ENCODE measurements at places on chromosomes 4 and X.

GRCh38 chrX:123740006-123740405 is 7.2 kb upstream of the THOC2 start:
- no peak for DNase-seq

DNA sequence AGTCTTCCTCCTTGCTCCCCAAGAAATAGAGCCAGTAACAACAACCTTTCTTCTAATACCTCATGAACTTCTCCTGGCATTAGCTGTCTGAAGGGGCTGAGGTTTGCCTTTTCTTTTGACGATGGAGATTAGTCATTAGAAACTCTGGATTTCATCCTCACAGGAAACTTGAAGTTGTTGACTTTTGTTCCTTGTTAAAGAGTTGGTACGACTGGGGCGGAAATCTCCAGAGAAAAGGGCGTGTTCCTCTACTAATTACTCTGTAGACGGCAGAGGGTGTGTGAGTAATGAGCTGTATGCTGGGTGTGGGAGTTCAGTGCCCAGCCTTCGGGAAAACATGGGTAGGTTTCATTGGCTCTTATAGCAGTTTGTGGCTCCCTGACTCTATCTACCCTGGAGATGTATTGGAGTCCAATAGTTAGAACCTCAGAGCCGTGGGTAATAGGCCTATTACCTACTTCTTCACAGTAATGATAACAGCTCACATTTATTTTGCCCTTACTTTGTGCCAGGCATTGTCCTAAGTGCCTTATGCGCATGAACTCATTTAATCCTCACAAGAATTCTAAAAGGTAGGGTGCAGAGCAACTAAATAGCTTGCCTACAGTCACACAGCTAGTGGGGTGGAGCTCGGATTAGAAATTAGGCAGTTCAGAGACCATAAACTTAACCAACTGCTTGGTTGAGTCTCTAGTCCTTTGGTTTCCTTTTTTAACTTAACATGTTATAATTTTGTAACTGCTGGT is 23.4 kb downstream of the TMEM164 start:
- DNase-seq = no peak

- no peak for DNase-seq
These were observed 40.7 kb downstream of the TEC start for GRCh38 chr4:48228949-48229348.

DNA sequence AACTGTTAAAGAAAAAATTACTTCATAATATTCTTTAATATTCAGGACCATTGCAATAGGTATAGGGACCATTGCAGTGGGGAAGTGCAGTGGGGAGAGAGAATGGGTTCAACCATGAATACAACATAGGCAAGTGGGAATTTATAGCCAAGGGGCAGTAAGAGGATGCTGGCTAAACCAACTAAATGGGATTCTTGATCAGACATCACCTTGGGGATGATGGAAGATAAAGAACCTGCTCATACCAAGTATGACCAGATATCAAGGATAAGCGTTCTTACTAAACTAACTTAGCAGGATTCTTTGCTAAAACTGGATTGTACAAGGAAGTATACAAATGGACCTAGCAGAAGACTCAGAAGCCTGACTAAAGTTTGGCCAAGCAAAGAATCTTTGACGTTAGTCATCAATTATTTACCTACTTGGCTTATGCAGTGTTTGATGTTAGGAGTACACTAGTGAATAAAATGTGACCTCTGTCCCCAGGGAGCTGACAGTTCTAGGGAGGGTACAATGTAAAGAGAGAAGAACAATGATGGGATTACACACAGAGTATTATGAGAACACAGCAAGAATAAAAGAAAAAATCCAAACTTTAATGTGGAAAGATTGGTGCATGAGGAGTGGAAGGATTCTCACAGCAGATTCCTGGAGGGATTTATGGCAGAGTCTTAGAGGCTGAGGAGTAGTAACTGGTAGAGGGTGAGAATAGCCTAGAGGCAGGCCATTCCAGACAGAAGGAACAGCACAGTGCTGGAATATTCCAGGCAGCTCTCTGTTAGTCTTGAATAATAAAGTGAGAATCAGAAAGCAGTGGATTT is 54.7 kb upstream of the MYOZ2 start:
- no peak for DNase-seq

- no peak for DNase-seq
These were observed 38.2 kb downstream of the CHST7 start for GRCh38 chrX:46611658-46612362.

DNA sequence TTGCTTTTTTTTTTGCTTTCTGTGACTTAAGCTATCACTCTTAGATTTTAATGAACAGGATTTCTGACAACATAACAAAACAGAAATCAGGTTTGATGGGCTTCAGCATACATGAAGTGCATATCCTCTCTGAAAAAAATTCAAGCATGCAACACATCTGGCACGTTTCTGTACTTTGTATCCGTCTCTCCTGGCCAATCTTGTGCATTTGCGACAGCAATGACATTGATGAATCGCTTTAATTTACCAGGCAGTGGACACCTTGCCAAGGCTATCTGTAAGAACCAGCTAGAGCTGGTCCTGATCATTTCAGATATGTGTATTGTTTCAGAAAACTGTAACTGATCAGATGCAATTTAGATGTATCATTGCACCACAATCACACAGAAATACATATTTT is 93.3 kb downstream of the CCSER1 start:
- DNase-seq = no peak

- DNase-seq = no peak
These were observed 743.7 kb downstream of the C4orf33 start for GRCh38 chr4:129839687-129840086.

GRCh38 chr4:185782523-185782922 is 29.5 kb downstream of the SORBS2 start:
- no peak for DNase-seq

GRCh38 chr4:88029556-88029955 is 22.1 kb downstream of the PKD2 start:
- DNase-seq = no peak

DNA sequence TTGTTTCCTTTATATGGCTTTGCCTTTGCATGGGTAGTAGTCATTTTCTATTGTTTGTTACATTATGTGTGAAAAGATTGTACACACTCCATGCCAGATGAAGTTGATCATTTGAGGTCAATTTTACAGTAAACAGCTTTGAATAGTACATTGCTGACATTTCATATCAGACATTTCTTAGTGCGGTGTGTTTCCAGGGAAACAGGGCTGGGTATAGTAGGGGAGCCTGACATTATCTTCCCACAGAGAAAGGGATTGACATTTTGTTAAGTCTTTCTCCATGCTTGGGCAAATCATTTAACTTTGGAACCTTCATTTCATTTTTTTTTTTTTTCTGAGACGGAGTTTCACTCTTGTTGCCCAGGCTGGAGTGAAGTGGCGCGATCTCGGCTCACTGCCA is 5.0 kb downstream of the FUNDC2 start:
- DNase-seq = no peak

DNA sequence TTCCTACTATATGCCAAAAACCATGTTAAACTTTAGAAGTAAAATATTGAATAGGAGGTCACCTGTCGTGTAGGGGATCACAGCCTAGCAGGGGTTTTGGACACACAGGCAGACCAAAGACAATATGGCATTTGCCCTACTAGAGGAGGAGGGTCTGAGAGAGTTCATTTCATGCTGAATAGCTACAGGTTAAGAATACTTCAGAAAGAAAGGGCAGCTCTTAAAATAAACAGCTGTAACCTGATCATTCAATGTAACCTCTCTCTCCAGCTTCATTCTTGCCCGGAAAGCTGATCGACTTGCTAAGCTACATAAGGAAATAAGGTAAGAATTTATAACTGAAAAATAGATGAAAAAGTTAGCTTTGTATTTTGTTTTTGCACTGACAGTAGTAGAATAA is 79.9 kb downstream of the MAOA start:
- no peak for DNase-seq

- no peak for DNase-seq
These were observed 48.7 kb downstream of the HTT start for GRCh38 chr4:3123181-3123671.

- no peak for DNase-seq
These were observed 12.4 kb downstream of the CASP6 start for GRCh38 chr4:109690690-109691410.

DNA sequence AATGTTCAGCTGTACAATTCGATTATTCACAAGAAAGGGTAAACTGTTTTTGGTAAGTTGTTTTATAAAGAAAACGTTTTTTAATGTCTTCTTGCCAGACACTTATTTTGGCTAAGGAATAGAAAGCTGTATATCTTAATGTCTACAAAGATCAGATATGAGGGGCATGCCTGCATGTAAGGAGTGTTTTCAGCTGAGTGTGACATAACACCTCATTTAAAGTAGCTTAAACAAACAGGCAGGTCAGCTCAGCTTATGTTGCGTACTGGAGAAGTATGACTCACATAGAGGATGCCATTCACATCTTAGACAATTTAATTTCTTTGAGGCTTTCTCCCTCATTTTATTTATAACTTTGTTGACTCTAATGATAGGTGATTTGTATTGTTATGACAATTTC is 30.4 kb downstream of the LAMTOR3 start:
- no peak for DNase-seq

DNA sequence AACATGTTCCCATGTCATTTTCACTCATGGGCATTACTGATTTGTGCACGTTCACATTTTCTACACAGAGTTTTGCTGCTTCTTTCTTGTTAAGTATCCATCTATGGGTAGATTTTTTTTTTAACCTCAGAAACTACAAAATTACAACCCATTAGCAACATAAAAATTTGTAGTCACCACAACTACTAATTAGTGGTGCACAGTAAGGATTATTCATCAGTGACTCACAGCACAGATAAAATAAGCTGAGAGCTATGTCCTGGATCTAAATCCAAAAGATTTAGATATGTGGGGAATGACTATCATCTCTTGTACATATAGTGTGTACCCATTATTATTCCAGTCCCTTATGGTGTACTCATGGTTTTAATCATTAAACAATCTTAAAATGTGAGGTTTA is 19.7 kb upstream of the AMELX start:
- DNase-seq = no peak

DNA sequence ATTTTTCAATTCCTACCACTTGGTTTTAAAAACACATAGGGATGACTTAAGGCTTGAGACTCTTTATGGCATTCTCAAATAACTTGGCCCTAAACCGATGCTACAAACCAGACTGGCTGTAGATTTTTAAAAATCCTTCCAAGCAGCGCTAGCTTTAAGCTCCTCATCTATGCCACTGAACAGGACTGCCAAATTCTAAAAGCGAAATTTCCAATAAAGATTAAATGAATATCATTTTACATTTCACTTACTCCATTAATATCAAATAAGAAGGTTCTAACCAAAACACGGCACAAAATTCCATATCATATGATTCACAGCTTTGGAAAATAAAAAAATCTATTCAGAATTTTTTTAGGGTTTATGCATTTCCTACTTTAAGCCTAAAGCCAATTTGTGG is 134.2 kb downstream of the FANCB start:
- no peak for DNase-seq

- no peak for DNase-seq
These were observed 305.1 kb upstream of the ANXA10 start for GRCh38 chr4:167787231-167787630.

- no peak for DNase-seq
These were observed 493.4 kb downstream of the INPP4B start for GRCh38 chr4:142352712-142353111.

DNA sequence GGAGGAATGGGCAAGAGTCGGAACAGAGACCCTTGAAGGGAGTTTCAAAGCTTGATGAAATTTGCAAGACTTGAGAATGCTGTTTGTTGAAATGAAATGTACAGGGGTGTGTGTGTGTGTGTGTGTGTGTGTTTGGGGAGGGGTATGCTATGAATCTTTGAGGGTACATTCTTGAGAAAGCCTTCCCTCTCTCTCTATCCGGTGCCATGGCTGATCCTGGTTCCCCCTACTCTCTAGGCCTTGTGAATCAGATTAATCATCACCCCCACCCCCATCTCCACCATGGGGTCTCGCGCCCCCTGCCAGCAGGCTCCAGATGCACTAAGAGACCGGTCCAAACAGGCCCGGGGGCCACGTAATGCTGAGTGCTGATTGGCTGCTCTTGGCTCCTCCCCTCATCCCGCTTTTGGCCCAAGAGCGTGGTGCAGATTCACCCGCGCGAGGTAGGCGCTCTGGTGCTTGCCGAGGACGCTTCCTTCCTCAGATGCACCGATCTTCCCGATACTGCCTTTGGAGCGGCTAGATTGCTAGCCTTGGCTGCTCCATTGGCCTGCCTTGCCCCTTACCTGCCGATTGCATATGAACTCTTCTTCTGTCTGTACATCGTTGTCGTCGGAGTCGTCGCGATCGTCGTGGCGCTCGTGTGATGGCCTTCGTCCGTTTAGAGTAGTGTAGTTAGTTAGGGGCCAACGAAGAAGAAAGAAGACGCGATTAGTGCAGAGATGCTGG is at the start of gene HTR2C:
Gene HTR2C (plus strand): TSS at position 441 of the 729 bp plus-strand sequence. CDS start 142,851 bp downstream, outside the sequence.
- DNase-seq = no peak

GRCh38 chr4:119025916-119026661 is 109.5 kb upstream of the MYOZ2 start:
- no peak for DNase-seq

DNA sequence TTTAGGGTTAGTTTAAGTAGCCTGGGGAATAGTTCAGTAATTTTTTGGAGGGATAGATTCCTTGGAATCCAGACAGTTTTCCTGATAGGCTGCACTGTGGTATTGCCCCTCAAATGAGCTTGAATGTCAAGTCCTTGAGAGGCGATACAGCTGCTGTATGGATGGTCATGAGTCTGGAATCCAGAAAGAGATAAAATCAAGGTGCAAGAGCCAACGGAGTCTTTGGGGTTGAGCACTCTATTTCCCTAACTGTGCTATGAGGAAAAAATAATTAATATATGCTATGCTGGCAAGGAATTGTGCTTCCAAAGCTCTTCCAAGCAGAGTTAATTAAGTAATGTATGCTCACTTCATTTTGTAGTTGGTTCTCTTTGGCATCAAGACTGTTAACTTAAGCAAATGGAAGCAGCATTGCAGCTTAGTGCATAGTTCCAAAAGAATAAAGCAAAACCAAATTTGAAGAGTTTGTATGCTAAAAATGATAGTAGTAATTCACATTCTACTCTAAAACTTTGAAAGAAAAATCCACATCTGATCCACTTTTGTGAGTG is 48.8 kb downstream of the LIMCH1 start:
- DNase-seq = no peak

DNA sequence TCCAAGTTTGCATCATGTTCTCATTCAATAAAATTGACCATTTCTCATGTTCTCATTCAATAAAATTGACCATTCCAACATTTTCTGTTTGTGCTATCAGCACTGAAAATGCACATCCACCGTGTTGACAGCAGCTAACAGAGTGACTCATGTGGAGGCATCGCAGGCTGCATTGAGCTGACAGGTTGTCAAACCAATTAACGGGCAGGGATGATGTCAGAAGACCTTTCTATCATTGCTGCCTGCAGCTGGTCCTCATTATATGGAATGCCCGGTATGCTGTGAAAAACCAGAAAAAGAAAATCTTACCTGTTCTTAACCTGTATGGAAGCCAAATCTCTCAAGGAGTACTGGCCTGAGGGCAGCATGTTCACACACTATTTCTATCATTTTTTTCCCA is 202.0 kb downstream of the SMIM20 start:
- DNase-seq = no peak

- no peak for DNase-seq
These were observed 260.9 kb downstream of the GLUD2 start for GRCh38 chrX:121308276-121308805.

- DNase-seq = no peak
These were observed 38.4 kb downstream of the GPRIN3 start for GRCh38 chr4:89269121-89269666.
